ENCODE measurements at places on chromosomes 6 and 20. TPM values are rescaled to one million over a fixed set of nuclear protein-coding genes. Genes with fewer than 3 reads are reported as not detected.

GRCh38 chr6:12064131-12064530 is 52.0 kb downstream of the HIVEP1 start:
- no peak for DNase-seq

DNA sequence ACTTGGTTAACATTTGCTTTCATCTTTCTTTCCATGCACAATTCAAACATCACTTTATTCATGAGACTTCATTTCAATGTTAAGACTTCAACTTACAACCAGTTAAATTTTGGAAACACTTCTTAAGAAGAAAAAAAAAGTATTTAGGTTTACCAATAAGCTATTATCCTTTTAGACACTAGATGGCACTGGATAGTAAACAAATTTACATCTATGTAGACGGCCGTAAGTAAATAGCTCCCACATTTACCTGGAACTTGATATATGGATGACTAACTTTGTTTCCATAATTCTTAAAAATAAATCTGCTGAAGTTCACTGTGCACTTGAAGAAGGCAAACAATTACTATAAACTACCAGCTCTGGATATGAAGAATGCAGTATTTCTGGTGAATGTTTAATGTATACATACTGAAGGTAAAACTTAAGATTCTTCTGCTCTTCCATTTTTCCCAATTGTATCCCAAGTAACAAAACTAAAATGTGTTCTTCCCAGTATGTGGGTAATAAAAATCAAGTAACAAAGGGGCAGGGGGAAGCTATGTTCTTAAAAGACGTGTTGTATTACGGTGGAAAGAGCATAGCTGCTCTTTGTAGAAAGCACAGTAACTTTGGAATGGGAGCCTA is 130.6 kb upstream of the C6orf118 start:
- DNase-seq, result peak; percentile 58

DNA sequence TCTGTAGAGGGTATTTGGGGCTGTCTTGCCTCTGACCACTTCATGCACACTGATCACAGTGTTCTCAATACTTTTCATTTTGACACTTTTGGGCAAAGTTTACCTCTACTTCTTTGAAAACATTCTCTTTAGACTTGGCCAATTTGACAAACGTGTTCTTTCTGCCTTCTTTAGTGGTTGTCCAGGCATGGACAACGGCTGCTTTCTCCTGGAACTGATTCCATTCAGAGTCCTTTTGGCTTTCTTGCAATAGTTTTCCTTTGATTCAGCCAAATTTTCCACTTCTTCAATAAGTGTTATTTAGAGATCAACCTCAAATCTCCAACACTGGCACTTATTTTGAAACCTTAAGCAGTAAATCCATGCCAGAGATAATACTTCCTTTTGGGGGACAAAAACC is 6.7 kb upstream of the CST9 start:
- no peak for DNase-seq

DNA sequence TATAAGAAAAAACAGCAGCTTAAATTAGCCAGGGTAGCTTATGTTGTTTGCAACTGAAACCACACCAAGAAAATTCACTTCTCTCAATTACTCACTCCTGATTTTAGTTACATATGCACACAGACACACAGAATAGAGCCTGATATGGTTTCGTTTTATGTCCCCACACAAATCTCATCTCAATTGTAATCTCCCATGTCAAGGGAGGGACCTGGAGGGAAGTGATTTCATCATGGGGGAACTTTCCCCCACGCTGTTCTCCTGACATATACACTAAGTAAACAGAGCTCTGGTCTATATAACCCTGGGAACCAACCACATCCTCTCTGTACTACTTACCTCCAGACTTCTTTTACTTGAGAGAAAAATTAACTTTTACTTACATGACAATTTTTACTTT is 9.8 kb downstream of the OR12D1 start:
- no peak for DNase-seq

DNA sequence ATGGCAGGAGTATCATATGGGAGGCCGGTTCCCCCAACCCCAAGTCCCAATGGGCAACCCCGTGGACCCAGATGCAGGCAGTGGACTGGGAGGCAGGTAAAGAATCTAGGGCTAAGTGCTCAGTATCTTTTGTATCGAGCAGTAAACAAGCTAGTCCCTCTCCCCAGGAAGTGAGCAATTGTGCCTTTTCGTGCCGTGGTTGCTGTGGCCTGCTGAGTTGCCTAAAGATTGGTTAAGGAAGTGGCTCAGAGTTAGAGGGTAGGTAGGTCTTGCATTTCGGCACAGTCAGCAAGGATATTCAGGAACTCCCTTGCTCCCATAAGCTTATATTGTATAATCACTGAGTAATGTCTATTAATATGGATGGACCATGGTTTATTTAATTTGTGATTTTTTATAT is 1.3 kb upstream of the DNAH8 start:
- DNase-seq, result no peak

Gene FNDC11
- 1.6 TPM for polyA plus RNA-seq

- no peak for DNase-seq
Observed at GRCh38 chr6:133309579-133309978, 68.4 kb downstream of the EYA4 start.

GRCh38 chr6:11606332-11606731 is 68.8 kb downstream of the TMEM170B start:
- DNase-seq, result no peak

- no peak for DNase-seq
Observed at GRCh38 chr20:57390604-57391438, at the start of gene RBM38. RBM38 (plus strand) TSS chr20:57391396; CDS start chr20:57391582, 186 bp downstream.

DNA sequence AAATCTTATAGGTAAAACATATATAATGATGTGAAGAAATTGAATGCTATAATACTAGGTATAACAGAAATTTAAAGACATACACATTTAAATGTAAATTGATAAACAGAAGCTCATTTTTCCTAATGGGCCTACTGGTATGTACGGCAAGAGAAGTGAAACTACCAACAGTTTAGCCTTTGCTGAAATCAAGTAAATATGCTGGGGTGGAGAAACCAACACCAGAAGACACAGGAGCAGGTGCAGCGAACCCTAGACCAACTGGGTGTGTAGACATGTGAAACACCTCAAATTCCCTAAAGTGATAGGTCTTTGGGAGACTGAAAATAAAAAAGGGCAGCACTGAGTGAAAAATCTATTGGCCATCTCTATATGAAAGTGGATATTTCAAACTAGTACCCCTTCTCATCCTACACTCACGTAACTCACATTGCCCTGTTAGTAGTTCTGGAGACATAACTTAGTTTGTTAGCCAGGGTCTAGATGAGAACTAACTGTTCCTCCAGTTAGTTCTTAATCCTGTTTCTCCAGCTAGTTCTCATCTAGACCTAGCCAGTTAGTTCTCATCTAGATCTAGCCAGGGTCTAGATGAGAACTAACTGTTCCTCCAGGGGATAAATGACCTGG is 53.1 kb downstream of the SLC35D3 start:
- no peak for DNase-seq

Gene RWDD2A
- 7.1 TPM for polyA plus RNA-seq

Gene THEMIS
- not detected for polyA plus RNA-seq

Gene USP49
- 18.0 TPM for polyA plus RNA-seq

Gene DNAH8
- polyA plus RNA-seq, result 0.41 TPM

- no peak for DNase-seq
Observed at GRCh38 chr6:99409672-99410071, 15.4 kb downstream of the PNISR start.

Gene ARHGAP40
- polyA plus RNA-seq, result 0.24 TPM

DNA sequence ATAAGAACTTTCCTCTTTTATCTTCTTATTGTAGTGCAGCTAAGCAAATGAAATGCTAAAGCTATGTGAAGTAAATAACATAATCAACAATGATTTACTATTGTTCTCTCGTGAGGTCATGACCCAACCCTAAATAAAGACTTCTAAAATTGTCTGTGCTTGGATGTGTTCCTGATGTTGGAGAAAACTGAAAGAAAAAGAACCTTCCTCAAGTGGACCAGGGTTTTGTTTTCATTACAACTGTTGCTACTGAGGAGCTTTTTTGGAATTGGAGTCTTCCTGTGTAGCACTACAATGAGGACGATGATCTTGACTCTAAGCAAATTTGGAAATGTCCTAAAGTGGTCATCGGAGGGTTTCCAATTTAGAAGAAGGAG is 59.7 kb upstream of the SUPT3H start:
- peak; percentile 46 for DNase-seq

Gene GNRH2
- not detected for polyA plus RNA-seq

Gene PPP1R16B
- 8.2 TPM for polyA plus RNA-seq

GRCh38 chr6:57130661-57131177 is 40.7 kb downstream of the ZNF451 start:
- no peak for DNase-seq

All from left renal cortex interstitium (tissue), 4 donors.